ENCODE measurements at places on chromosomes 3 and 15.

DNA sequence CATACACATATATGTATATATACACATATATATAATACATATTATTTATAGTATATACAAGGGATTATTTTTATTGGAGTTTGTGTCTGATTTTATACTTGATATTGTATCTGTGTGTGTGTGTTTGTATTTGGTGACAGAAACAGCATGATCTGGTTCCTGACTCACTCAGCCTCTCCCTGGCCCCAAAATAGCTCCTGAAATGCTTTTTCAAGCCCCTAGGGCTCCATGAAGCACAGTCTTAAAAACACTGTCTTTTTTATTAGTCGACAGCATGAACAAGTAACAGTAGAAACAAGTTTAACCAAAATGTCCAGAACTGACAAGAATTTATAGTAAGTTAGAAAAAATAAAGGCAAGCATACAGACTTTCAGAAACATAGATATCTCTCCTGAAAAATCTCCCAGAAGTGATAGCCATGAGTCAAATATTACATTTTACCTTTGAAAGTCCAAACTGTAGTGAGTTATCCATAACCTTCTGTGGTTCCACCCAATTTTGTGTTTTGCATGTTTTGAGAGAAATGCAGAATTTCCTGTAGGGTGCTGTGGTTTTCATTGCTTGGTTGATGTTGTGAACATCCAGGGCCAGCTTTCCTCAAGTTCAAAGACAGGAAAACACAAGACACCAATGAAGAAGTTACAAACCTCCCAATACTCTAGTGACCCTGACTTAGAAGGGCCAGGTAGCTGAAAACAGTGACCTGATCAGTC, 98.5 kb upstream of the CCDC80 start:
- no peak for DNase-seq

- DNase-seq: peak; percentile 38
These were observed 1061.2 kb downstream of the DIPK2A start for GRCh38 chr3:145032791-145033190.

DNA sequence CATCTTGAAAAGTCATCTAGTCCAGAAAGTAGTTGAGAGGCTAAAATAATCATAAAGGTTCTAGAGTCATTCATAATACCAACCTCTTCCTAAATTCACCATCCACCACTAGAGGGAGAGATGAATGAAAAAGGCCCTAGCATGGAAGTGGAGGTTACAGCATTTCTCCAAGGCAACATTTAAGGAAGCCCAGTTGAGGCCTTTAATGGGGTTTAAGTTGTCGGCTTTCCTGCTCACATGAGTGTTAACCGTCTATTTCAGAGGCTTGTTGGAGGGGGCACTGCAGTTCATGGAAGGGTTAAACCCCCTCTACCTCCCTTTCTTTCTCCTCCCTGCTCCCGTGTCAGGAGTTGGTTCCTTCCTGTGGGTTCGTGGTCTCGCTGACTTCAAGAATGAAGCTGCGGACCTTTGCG, 3.8 kb upstream of the SLCO3A1 start:
- DNase-seq: peak; percentile 62

DNA sequence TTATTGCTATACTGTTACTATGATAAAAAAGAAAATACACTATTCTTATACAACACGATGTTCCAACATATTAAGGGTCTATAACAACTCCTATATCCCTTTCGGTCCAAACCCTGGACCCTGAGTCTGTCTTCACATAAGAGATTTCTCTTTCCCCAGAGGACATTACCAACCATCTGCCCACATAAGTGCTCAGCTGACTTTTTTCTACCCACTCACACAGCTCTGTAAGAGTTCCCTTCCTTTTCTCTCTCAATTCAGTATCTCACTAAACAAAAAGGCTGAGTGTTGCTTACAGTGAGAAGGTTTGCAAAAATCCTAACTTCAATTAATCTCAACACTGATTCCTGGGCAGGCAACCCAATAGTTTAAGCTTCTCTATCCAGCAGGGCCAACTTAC, 30.5 kb downstream of the ITGB5 start:
- DNase-seq: no peak

GRCh38 chr15:29759596-29759995, 62.7 kb downstream of the TJP1 start:
- no peak for DNase-seq

DNA sequence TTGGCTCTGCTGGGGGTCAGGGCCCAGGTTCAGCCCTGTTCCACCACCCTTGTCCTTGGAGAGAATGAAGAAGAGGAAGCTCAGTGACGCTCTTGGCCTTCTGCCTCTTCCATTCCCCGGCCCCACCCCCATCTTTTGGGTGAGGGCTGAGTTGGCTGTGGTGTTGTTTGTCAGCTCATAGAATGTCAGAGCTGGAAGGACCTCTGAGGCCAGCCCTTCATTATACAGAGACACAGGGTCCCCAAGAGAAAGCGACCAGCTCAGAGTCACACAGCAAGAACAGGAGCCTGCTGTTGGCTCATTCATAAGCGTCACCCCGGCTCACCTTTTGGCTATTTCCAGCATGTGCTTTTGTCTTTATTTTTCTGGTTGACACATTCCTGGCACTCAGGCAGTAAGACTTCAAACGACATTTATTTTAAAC, 68.2 kb downstream of the AAGAB start:
- no peak for DNase-seq

- no peak for DNase-seq
These were observed 18.1 kb downstream of the DNAJC13 start for GRCh38 chr3:132435224-132435910.

GRCh38 chr3:16433701-16434151, 79.8 kb downstream of the RFTN1 start:
- DNase-seq: no peak

GRCh38 chr3:72036899-72037298, 252.0 kb upstream of the PROK2 start:
- DNase-seq: peak; percentile 39

DNA sequence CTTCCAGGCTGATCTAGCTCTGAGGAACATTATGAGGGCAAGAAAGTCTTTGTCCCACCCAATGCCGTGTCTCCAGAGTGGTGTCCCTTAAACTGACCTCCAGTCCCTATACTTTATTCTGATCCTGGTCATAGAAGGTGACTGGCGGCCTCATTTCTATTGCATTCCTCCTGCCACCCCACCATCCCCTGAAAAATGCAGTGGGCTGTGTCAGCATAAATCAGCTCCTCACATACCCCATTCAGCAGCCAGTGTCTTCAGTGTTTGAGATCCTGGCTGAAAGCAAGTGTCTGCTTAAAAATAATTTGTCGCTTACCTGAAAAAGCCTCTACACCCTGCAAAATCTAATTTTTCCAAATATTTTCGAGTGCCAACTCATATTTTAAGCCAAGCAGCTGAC, 346.1 kb downstream of the FEZF2 start:
- no peak for DNase-seq

- no peak for DNase-seq
These were observed 171.1 kb downstream of the MAGI1 start for GRCh38 chr3:65867463-65868210.

- DNase-seq: no peak
These were observed 243.9 kb downstream of the SHQ1 start for GRCh38 chr3:72604328-72604727.

DNA sequence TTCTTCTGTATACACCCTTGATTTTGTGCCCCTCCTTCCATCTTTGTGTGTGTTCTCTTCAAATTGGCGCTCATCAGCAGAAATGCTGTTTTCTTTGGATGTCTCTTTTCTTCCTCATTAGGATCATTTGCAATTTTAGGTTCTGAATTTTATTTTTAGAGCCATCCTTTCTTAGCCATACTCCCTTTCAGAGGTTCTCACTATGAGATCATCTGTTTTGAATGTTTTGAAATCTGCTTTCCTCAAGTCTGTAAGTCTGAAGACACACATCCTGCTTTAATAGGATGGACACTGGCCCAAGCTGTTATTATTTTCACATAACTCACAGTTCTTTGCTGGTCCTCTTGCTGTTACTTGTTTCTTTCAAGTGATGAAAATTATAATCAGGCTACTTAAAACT, 124.8 kb downstream of the BDH1 start:
- DNase-seq: peak; percentile 58

- DNase-seq: no peak
These were observed 13.6 kb upstream of the SLCO3A1 start for GRCh38 chr15:91839867-91840266.

DNA sequence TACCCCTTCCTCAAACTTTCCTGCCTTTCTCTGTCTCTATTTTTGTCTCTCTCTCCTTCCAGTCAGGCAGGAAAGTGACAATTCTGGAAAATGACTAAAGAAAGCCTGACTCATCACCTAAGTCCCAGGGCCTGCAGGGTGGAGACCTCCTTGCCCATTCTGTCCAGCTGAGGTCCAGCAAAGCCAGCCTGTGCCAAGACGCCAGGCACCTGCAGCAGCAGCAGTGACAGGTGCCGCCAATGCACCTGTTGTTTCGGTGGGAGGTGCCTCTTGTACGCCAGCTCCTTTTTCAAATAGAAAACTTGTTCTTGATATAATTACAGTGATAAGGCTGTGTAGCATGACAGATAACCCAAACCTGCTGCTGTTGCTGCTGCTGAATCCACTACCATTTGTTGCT, 501.3 kb downstream of the NTRK3 start:
- no peak for DNase-seq

GRCh38 chr3:45776301-45776595, 20.1 kb downstream of the SLC6A20 start:
- DNase-seq: no peak

DNA sequence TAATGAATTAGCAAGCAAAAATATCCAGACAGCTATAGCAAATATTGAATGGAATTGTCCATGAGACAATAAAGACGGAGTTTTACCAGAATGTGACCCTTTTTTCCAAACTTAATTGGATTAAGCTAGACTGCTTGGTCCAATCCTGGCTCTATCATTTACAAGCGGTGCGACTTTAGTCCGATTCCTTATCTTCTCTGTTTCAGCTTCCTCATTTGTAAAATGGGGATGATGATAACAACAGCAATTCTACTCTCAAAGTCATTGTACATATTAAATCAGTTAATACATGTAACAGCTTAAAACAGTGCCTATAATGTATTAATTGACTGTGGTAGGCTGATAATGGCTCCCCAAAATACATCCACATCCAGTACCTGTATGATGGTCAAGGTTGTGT, 62.1 kb upstream of the CRBN start:
- no peak for DNase-seq

DNA sequence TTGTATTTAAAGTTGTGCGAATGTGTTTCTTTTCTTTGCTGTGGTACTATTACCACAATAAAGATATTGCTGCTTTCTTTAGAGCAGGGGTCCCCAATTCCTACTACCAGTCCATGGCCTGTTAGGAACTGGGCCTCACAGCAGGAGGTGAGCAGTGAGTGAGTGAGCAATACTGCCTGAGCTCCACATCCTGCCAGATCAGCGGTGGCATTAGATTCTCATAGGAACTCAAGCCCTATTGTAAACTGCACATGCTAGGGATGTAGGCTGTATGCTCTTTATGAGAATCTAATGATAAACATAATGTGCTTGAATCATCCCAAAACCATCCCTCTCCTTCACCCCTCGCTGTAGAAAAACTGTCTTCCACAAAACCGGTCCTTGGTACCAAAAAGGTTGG, 41.6 kb downstream of the DMXL2 start:
- no peak for DNase-seq

- no peak for DNase-seq
These were observed 133.3 kb downstream of the RPLP1 start for GRCh38 chr15:69585937-69586336.

DNA sequence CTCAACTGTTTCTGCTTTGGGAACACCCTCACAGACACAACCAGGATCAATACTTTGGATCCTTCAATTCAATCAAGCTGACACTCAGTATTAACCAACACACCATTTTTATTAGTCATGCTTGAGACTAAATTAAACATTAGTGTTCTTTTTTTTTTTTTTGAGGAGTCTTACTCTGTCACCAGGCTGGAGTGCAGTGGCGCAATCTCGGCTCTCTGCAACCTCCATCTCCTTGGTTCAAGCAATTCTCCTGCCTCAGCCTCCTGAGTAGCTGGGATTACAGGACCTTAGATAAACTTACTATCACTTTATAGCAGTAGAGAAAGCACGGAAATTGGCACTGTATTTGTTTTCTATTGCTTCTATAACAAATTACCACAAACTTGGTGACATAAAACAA, 2.0 kb upstream of the RAB11A start:
- no peak for DNase-seq

GRCh38 chr3:136787349-136787748, 31.6 kb upstream of the SLC35G2 start:
- peak; percentile 23 for DNase-seq

DNA sequence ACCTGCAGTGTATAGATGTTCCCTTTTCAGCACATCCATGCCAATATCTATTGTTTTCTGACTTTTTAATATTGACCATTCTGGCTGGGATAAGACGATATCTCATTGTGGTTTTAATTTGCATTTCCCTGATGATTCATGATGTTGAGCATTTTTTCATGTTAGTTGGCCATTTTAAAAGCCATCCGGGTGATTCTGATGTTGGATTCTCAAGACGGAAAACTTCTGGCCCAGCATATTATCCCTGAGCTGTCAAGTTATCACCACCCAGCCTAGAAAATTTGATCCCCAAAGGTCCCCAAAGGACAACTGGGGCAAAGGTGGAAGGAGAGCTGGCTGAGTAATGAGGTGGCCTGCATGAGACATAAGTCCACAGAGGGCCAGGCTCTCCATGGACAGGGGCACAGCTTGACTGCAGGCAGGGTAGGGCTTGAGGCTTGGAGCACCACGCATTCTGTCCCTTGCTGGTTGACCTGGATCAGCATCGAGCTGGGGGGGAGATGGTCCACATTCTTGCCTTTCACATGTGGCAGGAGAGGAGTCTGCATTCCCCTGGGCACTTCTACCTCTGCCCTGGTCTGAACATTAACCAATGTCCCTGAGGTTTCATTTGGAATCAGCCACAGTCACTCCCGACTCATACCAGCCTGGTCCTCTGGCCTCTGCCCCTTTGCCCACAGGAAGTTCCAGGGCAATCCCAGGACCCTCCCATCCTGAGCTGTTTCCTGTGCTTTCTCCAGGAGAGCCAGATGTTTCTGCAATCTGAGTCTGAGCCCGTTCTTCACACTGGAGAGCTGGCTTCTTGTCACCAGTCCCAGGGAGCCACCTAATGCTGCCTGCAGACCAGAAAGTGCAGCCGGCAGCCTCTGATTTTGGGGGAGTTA, 69.2 kb downstream of the ISG20 start:
- DNase-seq: no peak

- no peak for DNase-seq
These were observed 247.5 kb downstream of the NR1D2 start for GRCh38 chr3:24192469-24193056.

GRCh38 chr15:41568350-41569017, 9.5 kb downstream of the TYRO3 start:
- no peak for DNase-seq

GRCh38 chr3:177881351-177881750, 654.9 kb upstream of the KCNMB2 start:
- no peak for DNase-seq

DNA sequence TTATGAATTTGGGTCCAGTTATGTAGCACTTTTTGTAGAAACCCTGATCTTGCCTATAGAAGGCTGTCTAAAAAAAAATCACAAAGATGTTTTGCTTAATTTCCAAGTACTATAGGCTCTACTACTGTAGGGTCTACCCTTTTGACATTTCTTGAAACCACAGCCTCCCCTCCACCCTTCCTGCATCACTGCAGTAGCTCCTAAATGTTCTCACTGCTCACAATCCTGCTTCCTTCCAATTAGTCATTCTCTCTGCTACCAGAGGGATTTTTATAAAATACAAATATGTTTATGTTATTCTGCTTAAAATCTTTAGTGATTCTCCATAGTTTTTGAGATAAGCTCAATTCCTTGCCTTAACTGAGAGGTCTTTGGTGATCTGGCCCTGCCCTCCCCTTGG, 114.0 kb downstream of the CYP19A1 start:
- peak; percentile 68 for DNase-seq

Measured in HCEC 1CT (cell line).